Left ventricle myocardium inferior (tissue), 1 donor: ENCODE measurements at places on chromosomes 6 and 20. TPM values are rescaled to one million over a fixed set of nuclear protein-coding genes. Genes with fewer than 3 reads are reported as not detected.
A peak's percentile ranks its signal among the peaks of the same experiment; 100 is the strongest.

Gene CFB
- 3.7 TPM for total RNA-seq

GRCh38 chr20:58374027-58374850, 14.8 kb upstream of the VAPB start:
- no peaks in the 10 kb centered on the region for H3K36me3 ChIP-seq
- no peak overlapping the region for H3K27ac ChIP-seq
- no peak overlapping the region for H3K4me3 ChIP-seq
- no peak for DNase-seq
- H3K27me3 ChIP-seq, result peaks cover 15% of the 10 kb centered on the region
- H3K4me1 ChIP-seq, result no peaks in the 10 kb centered on the region

- H3K27me3 ChIP-seq, result no peaks in the 10 kb centered on the region
- H3K4me3 ChIP-seq, result no peak overlapping the region
- H3K4me1 ChIP-seq, result peaks cover 53% of the 10 kb centered on the region
- H3K27ac ChIP-seq, result no peak overlapping the region
- DNase-seq, result peak; percentile 49
Observed at GRCh38 chr20:32521780-32522525, 63.2 kb downstream of the NOL4L start.

Gene DTNBP1
- 19.2 TPM for total RNA-seq

DNA sequence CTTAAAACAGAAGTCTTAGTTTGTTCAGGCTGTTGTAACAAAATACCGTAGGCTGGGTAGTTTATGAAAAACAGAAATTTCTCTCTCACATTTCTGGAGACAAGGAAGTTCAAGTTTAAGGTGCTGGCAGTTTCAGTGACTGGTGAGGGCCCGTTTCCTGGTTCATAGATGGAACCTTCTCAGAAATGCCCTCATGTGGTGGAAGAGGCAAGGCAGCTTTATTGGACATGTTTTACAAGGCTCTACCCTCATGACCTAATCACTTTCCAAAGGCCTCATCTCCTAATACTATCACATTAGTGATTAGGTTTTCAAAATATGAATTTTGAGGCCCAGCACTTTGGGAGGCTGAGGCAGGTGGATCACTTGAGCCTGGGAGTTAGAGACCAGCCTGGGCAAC, 2.4 kb downstream of the HEBP2 start:
- no peak overlapping the region for H3K4me3 ChIP-seq
- H3K27ac ChIP-seq, result no peak overlapping the region
- peaks cover 34% of the 10 kb centered on the region for H3K4me1 ChIP-seq

- no peak overlapping the region for H3K27ac ChIP-seq
- DNase-seq, result no peak
- no peak overlapping the region for H3K4me3 ChIP-seq
- peaks cover 54% of the 10 kb centered on the region for H3K4me1 ChIP-seq
- peaks cover 12% of the 10 kb centered on the region for H3K36me3 ChIP-seq
Observed at GRCh38 chr20:37877832-37878772, 24.8 kb upstream of the VSTM2L start.

GRCh38 chr6:92000112-92000511, 1413.2 kb upstream of the MAP3K7 start:
- H3K27ac ChIP-seq, result no peak overlapping the region
- no peak for DNase-seq
- no peak overlapping the region for H3K4me3 ChIP-seq

DNA sequence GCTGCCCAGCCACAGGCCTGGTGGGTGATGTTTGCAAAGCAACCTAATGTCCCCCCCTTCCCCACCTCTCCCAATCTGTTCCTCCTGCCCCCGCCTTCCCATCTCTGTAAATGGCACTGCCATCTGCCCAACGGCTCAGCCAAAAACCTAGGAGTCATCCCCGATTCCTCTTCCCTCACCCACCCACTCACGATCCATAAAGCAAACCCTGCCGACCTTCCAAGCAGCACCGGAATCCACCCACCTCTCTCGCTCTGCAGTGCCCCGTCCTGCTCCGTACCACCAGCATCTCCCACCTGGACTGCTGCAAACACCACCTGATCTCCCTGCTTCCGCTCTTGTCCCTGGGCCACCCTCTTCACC, 37.6 kb downstream of the SULF2 start:
- H3K4me1 ChIP-seq, result peaks cover 28% of the 10 kb centered on the region
- no peak overlapping the region for H3K27ac ChIP-seq
- no peak for DNase-seq
- H3K4me3 ChIP-seq, result no peak overlapping the region
- H3K27me3 ChIP-seq, result no peaks in the 10 kb centered on the region
- peaks cover 6% of the 10 kb centered on the region for H3K36me3 ChIP-seq

DNA sequence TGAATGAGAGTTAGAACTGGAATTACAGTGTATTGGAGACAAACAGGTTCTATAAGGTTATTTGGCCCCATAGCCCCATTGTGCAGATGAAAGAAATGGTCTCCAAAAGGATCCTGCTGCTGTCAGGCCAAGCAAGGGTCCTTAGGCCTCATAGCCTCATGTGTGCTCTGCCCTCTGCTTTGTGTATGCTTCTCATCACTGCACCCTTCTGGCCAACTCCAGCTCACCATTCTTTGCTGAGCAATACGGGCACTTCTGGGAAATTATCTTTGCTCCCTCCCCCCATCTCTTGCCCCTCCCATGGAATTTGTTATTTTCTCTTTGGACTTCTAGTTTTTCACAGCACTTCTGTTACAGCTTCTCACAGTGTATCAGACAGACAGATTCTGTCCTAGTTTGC, 298.8 kb downstream of the FOXA2 start:
- H3K27ac ChIP-seq, result no peak overlapping the region
- no peak for DNase-seq
- no peaks in the 10 kb centered on the region for H3K36me3 ChIP-seq
- peaks cover 47% of the 10 kb centered on the region for H3K27me3 ChIP-seq

Gene TRERF1
- total RNA-seq, result 1.4 TPM

Gene NXT1
- total RNA-seq, result 7.3 TPM

- no peak for DNase-seq
- no peak overlapping the region for H3K4me3 ChIP-seq
- no peaks in the 10 kb centered on the region for H3K27me3 ChIP-seq
Observed at GRCh38 chr20:49034070-49034732, 11.9 kb upstream of the CSE1L start.

DNA sequence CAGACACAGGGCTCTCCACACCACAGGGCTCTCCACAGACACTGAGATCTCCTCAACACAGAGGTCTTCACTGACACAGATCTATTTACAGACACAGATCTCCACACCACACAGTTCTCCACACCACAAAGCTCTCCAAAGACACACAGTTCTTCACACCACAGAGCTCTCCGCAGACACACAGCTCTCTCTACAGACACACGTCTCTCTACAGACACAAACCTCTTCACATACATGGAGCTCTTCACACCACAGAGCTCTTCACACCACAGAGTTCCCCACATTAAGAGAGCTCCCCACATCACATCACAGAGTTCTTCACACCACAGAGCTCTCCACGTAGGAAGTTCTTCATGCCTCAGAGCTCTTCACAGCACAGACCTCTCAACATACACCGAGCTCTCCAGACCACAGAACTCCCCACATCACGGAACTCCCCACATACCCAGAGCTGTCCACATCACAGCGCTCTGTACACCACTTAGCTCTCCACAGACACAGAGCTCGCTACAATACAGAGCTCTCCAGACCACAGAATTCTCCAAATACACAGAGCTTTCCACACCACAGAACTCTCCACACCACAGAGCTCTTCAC, 53.9 kb downstream of the ERMARD start:
- peaks cover 69% of the 10 kb centered on the region for H3K27me3 ChIP-seq
- H3K27ac ChIP-seq, result no peak overlapping the region
- DNase-seq, result no peak
- no peak overlapping the region for H3K4me3 ChIP-seq

Gene PKHD1
- not detected for total RNA-seq

- no peaks in the 10 kb centered on the region for H3K36me3 ChIP-seq
- DNase-seq, result no peak
- no peaks in the 10 kb centered on the region for H3K27me3 ChIP-seq
- H3K4me3 ChIP-seq, result no peak overlapping the region
- peaks cover 19% of the 10 kb centered on the region for H3K4me1 ChIP-seq
- no peak overlapping the region for H3K27ac ChIP-seq
Observed at GRCh38 chr6:13715444-13715883, 3.8 kb upstream of the RANBP9 start.

GRCh38 chr6:4351520-4352321, 216.3 kb upstream of the ECI2 start:
- peak overlapping the region; percentile 50 for H3K4me3 ChIP-seq
- no peaks in the 10 kb centered on the region for H3K36me3 ChIP-seq
- H3K4me1 ChIP-seq, result peaks cover 40% of the 10 kb centered on the region
- peak; percentile 74 for DNase-seq

GRCh38 chr20:37337208-37337991, 8.5 kb upstream of the SRC start:
- H3K4me3 ChIP-seq, result no peak overlapping the region
- no peak for DNase-seq

Gene BPIFA1
- total RNA-seq, result not detected

- H3K36me3 ChIP-seq, result no peaks in the 10 kb centered on the region
- DNase-seq, result no peak
- H3K4me3 ChIP-seq, result no peak overlapping the region
- peaks cover 6% of the 10 kb centered on the region for H3K4me1 ChIP-seq
Observed at GRCh38 chr20:10137533-10137932, 81.1 kb upstream of the SNAP25 start.

DNA sequence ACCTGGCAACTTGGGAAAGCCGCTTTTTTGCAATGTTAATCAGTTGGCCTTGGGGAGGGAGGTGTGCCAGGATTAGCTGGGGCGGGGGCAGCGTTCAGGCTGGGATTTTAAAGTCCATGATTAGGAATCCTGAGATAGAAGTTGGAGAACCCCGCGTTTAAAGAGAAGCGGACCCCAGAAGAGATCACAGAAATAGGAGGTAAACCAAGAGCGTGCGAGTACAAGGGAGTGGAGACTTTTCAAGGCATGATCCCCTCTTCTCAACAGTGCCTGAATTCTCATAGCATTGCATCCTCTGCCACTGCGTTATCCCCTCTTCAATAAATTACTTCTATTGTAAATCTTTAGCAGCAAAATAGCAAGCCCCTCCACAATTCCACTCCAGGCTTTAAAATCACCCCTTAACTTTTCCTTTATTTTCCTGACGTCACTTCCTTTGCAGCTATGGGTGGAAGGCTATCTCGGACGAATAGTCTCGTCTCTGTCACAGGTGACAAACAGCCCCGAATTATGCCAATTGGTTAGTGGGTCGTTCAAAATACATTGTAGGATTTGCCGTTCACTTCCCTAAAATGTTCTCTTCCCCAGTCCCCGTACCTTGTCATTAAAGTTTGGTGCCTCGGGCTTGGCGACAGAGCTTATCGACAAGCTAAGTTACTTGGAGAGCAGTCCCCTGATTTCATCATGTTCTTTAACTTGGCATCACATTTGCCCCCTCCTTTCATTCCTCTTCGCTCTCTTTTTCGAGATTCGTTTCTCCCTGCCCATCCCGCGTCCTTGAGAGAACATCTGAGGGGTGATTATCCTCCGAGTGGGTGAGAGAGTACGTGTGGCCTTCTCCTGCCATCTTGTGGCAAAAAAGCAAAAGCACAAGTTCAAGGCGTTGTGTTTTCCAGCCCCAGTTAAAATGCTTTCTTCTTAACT, 17.1 kb downstream of the OR2B2 start:
- peak overlapping the region; percentile 83 for H3K4me3 ChIP-seq
- H3K27ac ChIP-seq, result peak overlapping the region; percentile 93
- peaks cover 30% of the 10 kb centered on the region for H3K27me3 ChIP-seq
- no peaks in the 10 kb centered on the region for H3K36me3 ChIP-seq
- DNase-seq, result no peak
- peaks cover 40% of the 10 kb centered on the region for H3K4me1 ChIP-seq

GRCh38 chr6:141482796-141483597, 649.7 kb upstream of the GJE1 start:
- H3K4me1 ChIP-seq, result peaks cover 24% of the 10 kb centered on the region
- H3K4me3 ChIP-seq, result peak overlapping the region; percentile 49
- H3K27ac ChIP-seq, result peak overlapping the region; percentile 71
- H3K36me3 ChIP-seq, result no peaks in the 10 kb centered on the region
- H3K27me3 ChIP-seq, result no peaks in the 10 kb centered on the region
- no peak for DNase-seq

DNA sequence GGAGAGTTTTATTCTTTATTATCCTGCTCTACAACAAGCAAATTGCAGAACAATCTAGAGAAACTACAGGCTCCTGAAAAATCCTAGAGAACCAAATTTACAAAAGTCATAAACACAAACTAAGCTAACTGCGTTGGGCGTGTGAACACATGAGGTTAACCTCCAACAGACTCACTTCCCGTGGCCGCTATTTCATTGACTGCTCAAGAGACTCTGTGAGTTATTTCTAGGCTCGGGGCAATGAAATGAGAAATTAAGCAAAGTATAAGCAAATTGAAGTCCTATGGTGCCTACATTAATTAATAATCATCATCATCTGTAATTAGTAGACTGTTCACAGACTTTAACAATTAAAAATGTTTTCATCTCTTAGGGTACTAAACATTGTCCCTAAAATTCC, 100.0 kb downstream of the MBOAT1 start:
- no peak for DNase-seq
- H3K27ac ChIP-seq, result no peak overlapping the region
- H3K36me3 ChIP-seq, result peaks cover 51% of the 10 kb centered on the region
- H3K27me3 ChIP-seq, result no peaks in the 10 kb centered on the region

DNA sequence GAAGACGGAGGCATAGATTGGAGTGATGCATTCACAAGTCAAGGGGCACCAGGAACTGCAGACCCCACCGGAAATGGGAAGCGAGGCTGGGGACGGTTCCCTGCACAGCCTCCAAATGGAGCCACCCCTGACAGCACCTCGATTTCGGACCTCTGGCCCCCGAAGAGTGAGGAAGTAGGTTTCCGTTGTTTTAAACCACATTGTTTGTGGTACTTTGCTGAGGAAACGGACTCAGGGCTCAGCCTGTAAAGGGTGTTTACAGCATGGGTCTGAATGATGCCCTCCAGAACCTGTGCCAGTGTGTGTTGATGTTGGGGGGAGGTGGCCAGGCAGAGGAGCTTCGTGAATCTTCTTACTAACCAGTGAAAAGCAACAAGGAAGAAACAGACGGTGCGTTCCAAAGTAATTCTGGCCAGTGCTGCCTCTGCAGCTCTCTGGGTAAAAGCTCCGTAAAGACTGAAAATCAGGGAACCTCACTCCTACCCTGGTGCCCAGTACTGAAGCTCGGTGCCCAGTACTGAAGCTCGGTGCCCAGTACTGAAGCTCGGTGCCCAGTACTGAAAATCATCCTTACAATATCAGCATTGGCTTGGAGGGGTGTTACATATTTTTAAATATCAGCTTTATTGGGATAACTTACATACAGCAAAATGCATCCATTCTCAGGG, 30.1 kb upstream of the CCR6 start:
- H3K4me1 ChIP-seq, result peaks cover 14% of the 10 kb centered on the region
- no peak overlapping the region for H3K27ac ChIP-seq
- H3K27me3 ChIP-seq, result no peaks in the 10 kb centered on the region
- H3K4me3 ChIP-seq, result no peak overlapping the region

Gene SLC22A3
- 1.0 TPM for total RNA-seq

Gene ZC3H12D
- 0.25 TPM for total RNA-seq
